ENCODE measurements at places on chromosomes 1 and 21.

- no peak for DNase-seq
Measured at GRCh38 chr1:220565670-220566069, 37.7 kb downstream of the MARK1 start.

DNA sequence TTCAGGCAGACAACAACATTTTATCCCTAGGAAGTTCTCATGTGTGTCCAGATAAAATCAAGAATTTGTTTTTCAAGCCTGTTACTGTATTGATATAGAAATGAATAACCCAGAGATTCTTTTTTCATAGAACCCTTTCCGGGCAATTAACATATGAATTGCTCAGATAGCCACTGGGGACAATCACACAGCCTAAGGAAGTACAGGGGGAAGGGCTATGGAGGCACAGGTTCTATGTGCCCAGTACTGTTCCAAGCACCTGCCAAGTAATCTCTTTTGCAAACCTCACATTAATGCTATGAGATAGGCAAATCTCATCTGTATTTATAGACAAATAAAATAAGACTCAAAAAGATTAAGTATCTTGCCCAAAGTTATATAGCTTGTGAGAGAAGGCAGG is 84.9 kb downstream of the NTNG1 start:
- DNase-seq, result no peak

GRCh38 chr21:37800456-37801061 is 115.7 kb downstream of the KCNJ6 start:
- DNase-seq, result no peak

DNA sequence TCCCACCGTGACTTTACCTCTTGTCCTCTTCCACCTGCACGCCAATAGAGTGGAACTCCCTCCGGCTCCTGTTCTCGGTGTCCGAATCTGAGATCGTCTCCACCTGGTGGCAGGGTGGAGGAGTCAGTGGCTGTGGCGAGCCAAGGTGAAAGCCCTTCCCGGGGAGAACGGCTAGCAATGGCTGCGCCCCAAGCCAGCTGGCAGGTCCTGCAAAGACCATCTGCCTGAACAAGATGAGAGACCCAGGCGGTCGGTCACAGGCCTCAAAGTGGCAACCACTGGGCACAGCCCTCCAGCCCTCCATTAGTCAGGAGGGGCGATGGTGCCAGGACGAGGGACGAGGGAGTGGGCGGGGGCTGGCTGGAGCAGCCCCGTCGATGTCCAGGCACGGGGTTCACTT is 25.4 kb upstream of the SMIM12 start:
- no peak for DNase-seq

DNA sequence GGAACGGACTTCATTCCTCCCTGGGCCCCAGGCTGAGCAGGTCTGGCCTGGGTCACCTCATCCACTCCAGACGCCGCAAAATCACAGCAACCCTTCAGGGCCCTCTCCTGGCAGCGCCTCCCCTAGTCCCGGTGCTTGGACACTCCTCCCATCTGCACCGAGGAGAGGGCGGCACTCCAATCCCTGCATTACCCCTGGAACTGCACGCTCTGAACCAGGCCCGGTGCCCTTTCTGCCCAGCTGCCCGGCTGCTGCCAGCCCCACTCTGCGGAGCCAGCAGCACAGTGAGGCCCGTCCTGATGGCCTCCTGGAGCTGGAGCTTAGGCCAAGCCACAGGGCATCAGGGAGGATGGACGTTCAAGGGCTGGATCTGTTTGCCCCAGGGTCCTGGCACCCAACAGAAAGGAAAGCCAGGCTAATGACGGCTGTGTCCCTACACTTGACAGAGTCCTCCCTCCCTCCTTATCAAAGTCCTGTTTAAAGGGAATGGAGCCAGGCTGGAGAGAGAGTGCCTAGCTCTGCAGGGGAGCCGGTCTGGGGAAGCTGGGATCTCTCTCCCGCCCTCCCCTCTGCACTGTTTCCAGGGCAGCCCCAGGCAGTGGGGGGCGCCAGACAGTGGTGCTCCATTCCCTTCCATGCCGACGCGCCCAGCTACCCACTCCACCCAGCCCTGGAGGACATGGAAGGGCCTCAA is 12.7 kb downstream of the COL6A2 start:
- peak; percentile 44 for DNase-seq

DNA sequence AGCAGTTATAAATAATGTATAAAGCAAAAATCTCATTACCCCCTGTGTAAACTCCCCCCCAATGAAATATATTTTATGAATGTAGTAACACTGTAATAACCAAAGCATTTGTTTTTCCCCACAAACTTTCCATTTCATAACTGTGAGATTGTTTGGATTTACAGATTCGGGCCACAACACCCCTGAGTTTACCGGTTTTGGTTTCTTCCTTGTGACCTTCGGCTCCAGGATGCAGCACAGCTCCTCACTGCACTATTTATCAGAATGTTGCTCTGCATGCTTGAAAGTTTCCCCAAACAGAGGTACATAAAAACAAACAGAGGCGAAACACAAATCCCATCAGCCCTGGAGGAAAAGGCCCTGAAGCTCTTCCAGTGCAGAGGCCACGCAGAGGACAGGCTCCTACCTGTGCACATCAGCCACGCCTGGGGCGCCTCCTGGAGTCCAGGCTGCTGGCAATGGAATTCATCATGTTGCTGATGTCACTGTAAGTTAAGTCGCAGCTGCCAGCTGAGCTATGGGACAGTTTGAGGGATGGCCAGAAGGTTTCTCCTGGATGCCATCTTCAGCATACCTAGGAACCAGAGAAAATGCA is 122.0 kb downstream of the LMO4 start:
- peak; percentile 4 for DNase-seq

- no peak for DNase-seq
Measured at GRCh38 chr21:44949161-44949778, 9.4 kb downstream of the SLX9 start.

GRCh38 chr1:153866045-153866850 is 56.5 kb downstream of the GATAD2B start:
- no peak for DNase-seq

DNA sequence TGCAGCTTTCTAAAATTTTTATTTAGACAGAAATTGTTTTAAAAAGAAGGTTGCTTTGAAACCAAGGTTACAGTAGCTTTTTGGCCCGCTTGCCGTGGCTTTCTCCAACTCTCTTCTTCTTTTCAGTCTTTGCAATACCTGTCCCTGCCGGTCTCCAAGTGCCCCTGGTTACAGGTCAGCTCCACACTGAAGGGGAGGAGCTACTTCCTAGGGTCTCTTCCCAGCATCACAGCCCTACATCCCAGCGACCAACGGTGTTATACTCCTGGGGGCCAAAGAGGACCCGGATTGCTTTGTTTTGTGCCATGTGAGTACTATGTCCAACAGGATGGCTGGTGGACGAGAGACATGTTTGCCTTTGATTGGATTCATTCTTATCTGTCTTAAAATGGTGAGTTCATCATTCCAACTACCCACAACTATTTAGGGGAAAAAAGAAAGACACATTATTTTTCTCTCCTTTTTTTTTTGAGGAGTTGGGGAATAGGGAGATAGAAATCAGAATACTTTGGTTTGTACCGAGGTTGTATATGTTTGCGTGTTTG is at the start of gene FNDC7:
TSS of gene FNDC7 (plus strand) at position 303 of the 545 bp plus-strand sequence. CDS start at position 329, 26 bp downstream.
- no peak for DNase-seq

- DNase-seq, result no peak
Measured at GRCh38 chr1:108051631-108052377, 86.8 kb upstream of the VAV3 start.

DNA sequence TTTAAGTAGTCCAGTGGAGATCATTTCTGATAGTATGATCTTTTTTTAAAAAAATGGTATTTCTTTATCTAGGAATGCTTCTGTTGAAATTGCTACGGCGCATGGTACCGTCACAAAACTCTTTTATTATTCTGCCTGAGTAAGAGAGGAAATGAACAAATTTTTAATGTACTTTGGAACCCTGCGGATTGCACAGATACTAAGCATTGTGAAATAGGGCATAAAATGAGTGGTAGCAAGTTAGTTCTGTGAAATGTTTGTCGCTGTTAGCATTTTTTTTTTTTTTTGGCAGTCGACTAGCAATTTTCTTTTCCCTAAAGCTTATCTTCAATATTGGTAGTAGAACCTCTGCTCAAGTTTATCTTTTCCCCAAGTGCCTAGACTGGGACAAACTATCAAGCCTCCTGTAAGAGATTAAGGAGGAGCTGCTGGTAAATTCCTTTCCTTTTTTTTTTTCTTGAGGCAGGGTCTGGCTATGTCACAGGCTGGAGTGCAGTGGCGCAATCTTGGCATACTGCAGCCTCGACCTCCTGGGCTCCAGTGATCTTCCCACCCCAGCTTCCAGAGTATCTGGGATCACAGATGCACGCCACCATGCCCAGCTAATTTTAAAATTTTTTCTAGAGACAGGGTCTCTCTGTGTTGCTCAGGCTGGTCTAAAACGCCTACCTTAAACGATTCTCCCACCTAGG is 2.2 kb downstream of the ITSN1 start:
- DNase-seq, result no peak

DNA sequence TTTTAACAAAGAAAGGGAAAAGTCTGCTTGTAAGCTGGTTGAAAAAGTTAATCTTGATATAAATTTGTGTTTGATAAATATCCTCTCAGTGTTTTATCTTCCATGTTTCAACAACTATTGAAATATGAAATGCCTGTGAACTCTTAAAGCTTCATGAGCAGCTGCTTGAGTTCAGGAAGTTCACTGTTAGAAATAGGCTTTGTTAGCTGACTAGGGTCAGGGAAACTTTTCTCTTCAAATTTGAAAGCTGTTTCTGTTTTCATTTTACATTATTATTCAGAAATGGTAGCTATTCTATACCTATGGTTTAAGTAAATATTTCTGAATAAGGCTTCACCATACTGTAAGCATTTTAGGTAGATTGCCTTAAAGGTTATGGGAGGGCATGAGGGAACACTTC is 191.7 kb downstream of the HS2ST1 start:
- DNase-seq, result no peak

GRCh38 chr1:182672487-182672836 is 11.9 kb downstream of the RGS8 start:
- no peak for DNase-seq

- no peak for DNase-seq
Measured at GRCh38 chr1:33996281-33996680, 132.4 kb downstream of the HMGB4 start.

DNA sequence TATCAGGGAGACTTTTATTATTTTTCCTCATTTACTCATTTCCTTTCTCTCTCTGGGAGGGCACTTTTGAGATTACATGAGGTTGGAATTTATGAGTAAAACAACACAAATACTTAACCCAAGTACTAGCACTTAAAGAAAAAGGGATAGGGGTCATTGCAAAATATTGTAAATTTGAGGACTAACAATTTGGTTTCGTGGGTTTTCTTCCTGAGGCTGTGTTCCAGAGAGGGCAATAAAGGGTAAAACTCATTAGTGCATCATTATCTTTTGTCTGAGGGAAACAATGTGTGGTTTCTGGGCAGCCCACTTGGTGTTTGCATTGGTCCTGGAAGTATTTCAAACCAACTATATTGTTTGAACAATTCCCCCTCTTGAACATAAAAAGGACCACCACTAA is 96.5 kb downstream of the GREM2 start:
- no peak for DNase-seq

DNA sequence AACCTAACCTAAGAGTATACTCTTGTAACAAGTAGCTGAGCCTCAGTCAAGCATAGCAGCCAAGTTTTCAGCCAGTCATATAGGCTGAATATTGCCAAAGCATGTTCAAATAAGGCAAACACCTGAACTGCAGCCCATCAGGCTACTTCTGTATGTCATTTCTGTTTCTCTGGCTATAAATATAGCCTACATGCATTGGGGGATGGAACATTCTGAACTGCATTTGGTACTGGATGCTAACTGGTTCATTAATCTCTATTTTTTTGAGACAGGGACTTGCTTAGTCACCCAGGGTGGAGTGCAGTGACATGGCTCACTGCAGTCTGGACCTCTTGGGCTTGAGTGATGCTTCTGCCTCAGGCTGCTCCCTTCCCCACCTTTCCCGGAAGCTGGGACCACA is 37.3 kb downstream of the MAST2 start:
- no peak for DNase-seq

- DNase-seq, result no peak
Measured at GRCh38 chr1:93874025-93874651, 4.9 kb downstream of the DNTTIP2 start.

DNA sequence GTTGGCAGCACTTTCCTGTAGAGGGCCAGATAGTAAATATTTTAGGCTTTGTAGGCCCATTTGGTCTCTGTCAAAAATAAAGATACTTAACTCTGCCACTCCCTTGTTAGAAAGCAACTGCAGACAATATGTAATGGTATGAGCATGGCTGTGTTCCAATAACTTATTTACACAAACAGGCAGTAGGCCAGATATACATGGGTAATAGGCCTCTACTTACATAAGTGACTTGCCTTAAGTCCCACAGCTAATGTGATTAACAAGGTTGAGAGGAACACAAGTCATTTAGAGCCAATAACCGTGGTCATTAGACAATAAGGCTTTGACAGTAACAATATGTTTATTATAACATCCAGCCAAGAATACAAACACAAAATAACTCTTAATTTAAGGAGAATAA is 17.4 kb downstream of the CCT8 start:
- DNase-seq, result no peak

- no peak for DNase-seq
Measured at GRCh38 chr1:174954671-174955669, 44.8 kb upstream of the CACYBP start.

DNA sequence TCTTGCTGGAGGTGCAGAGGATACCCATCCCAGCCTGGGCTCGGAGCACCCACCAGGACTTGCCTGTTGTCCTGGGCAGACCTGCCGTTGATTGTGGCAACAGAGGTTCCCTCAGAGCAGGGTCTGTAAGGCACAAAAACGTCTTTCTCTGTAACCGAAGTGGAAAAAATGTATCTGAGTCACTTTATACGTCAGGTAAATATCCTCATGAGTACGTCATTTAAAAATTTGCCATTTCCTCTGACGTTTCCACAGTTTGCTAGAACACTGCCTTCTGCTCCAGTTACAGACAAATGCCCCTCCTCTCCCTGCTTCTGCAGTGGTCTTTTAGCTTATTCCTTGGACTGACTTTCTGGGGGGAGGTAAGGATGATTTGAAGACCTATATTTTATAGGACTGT is 326.8 kb downstream of the HHAT start:
- no peak for DNase-seq

GRCh38 chr1:30757352-30758120 is at the start of gene LAPTM5:
Gene LAPTM5 (minus strand): TSS chr1:30757774. CDS start chr1:30757745, 29 bp downstream.
- peak; percentile 52 for DNase-seq

- no peak for DNase-seq
Measured at GRCh38 chr1:229170274-229170673, 100.6 kb upstream of the RAB4A start.

- DNase-seq, result no peak
Measured at GRCh38 chr1:90580176-90580575, 136.9 kb downstream of the BARHL2 start.

GRCh38 chr1:205072286-205072685 is 12.0 kb downstream of the TMEM81 start:
- DNase-seq, result no peak

GRCh38 chr21:30206551-30207251 is 9.2 kb downstream of the CLDN8 start:
- DNase-seq, result no peak

- no peak for DNase-seq
Measured at GRCh38 chr1:71270394-71270915, 189.6 kb upstream of the ZRANB2 start.

DNA sequence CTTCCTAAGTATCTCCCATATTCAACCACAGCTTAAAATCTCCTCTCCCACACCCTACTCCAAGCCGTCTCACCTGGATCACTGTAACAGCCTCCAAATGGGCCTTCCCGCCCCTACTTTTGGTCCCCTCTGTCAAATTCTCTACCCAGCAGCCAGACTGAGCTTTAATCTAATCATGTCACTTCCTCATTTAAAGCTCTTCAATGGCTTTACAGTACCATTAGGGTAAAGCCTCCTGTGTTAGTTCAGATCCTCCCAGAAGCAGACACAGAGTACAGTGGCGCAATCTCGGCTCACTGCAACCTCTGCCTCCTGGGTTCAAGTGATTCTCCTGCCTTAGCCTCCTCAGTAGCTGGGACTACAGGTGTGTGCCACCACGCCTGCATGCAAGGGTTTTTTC is 46.8 kb upstream of the PSEN2 start:
- no peak for DNase-seq
